ENCODE measurements at places on chromosomes 6 and 20.
A peak's percentile ranks its signal among the peaks of the same experiment; 100 is the strongest.

- DNase-seq, result no peak
Observed at GRCh38 chr20:56628015-56628872, 862 bp upstream of the TFAP2C start.

DNA sequence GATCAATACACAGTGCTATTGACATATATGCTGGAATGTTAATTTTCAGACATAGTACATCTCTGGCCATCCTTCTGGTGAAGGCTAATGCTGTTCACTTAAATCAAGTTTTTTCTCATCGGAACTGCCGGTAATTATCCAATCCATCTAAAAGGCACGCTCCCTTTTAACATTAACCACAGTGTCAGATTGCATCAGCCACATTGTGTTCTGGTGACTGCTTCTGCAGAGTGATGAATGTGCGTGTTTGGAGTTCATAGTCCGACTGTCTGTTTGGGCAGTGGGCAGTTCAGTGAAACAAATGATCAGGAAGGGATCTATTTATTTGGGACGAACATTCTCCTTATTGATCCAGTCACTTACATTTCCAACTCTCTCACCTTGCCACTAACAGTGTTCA lies 49.5 kb downstream of the SOBP start:
- DNase-seq, result peak; percentile 37

GRCh38 chr6:31202259-31203166 lies 32.0 kb upstream of the POU5F1 start:
- no peak for DNase-seq

DNA sequence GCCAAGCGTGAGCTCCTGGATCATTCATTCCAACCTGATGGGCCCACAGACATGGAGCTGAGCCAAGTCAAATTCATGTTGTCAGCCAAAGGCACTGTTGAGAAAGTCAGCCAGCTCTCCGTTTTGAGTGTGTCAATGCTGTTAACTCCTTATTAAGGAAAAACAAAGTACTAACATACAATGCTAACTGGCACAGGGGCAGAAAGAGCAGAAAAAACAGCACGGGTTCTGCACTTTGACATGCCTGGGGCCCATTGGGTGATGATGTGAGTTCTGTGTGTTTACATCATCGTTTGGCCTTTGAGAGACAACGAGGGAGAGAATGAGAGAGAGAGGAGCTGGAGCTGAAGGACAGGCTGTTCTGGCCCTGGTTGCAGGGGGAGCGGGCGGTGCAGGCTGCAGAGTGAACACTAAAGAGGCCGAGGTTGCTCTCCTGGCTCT lies 85.9 kb downstream of the SMOC2 start:
- DNase-seq, result no peak

- DNase-seq, result no peak
Observed at GRCh38 chr6:52512199-52512598, 64.7 kb downstream of the TRAM2 start.

DNA sequence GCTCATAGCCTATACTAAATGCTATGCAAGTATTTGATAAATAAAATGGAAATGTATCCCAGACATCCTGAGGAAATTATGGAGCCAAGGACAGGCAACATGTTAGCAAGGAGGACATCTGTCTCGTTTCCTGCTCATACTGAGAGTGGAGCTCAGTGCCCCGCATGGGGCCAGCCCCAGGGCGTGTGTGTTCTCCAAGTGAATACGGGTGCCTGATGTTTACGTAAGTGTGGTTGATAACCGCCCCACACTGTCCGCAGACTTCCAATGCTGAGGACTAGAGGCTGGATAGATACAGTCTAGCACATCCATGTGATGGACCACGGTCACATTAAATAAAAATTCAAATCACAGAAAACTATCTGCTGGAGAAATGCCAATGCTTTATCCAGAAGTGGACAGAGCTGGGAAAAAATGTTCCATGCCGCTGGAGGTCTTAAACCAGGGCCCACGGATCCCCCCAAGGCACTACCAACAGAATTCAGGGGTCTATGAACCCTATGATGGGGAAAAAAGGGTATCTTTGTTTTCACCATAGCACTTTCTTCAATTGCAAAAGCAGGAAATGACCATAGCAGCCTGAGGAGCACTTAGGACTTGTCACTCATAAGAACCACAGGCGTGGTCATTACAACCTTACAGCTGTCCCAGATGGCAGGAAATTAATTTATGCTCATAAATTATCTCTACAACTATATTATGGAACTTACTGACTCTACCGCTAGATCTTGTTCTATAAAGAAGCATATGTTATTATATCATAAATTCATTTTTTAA lies 24.9 kb downstream of the TGM2 start:
- no peak for DNase-seq

GRCh38 chr6:3885262-3886036 lies 36.3 kb downstream of the FAM50B start:
- no peak for DNase-seq

DNA sequence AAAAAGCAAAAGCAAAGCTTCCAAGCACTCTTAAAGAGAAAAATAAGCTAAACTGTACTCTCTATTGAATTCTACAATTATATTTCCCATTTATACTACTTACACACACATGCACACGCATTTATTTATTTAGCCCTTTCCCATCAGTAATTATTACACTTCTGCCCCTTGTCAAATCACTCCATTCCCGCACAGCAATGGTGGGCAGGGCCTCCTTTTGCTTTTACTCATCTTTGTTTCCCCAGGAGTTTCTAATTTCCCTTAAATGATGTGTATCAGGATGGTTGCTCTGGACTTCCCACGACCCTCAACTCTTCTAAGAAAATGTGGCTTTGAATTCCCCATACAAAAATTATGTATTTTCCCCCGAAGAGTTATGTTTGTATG lies 19.9 kb downstream of the PXT1 start:
- DNase-seq, result no peak

- no peak for DNase-seq
Observed at GRCh38 chr20:5531318-5532081, 214.7 kb upstream of the PROKR2 start.

Data from left kidney (tissue), 8 donors.